ENCODE measurements at places on chromosomes 2 and 18.

DNA sequence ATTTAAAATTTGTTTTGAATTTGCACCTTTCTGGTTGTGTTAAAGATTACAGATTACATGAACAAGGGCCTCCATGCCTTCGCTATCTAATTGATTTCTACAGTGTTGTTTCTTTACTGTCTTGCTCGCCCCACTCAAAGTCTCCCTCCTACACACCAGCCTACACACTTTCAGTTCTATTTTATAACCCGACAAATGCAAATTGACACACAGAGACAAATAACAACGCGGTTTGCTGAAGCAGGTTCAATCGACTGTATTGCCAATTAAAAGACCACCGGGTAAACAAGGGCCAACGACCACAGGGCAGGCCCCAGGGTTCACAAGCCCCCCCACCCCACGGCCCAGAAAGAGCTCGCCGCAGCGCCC, 869 bp downstream of the STARD7 start:
- peak; percentile 10 for DNase-seq

GRCh38 chr2:68645523-68645922, 2.1 kb downstream of the PROKR1 start:
- no peak for DNase-seq

- DNase-seq, result no peak
Observed at GRCh38 chr2:205712508-205712907, 30.2 kb downstream of the NRP2 start.

DNA sequence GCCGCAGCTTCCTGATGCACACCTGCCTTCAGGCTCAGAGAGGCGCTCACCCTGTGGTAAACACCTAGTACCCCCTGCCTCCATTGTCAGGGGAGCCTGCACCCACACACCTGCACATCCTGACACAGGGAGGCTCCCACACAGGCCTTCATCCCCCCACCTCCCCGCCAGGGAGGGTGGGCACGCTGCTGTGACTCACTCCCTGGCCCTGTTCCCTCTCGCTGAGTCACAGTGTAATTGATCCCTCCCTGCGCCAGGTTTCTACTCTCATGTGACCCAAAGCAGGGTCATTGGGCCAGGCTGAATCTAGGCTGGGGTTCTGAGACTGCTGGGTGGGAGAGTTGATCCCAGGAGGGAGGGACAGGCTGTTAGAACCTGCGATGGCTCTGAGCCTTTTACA, 8.5 kb upstream of the CELF4 start:
- no peak for DNase-seq

DNA sequence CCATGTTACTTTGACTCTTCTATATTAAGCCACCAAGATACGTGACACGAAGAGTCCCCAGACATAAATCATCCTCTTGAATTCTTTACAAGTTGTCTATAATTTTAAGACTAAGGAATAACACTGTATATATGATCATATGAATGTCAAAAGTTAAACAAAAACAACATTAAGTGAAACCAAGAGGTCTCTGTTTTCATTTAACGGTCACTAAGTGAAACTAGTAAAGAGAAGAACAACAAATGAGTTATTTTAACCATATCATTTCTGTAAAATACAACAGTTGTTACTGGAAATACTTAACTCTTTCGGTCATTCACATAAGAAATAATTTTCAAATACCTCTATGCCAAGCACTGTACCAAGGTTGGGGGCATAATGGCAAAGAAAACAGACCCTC, 45.7 kb upstream of the STK17B start:
- no peak for DNase-seq

GRCh38 chr2:37287966-37288365, 36.7 kb downstream of the PRKD3 start:
- no peak for DNase-seq

GRCh38 chr2:6052649-6053048, 360.5 kb downstream of the SOX11 start:
- no peak for DNase-seq

GRCh38 chr2:21452678-21453077, 328.9 kb downstream of the TDRD15 start:
- DNase-seq, result no peak

DNA sequence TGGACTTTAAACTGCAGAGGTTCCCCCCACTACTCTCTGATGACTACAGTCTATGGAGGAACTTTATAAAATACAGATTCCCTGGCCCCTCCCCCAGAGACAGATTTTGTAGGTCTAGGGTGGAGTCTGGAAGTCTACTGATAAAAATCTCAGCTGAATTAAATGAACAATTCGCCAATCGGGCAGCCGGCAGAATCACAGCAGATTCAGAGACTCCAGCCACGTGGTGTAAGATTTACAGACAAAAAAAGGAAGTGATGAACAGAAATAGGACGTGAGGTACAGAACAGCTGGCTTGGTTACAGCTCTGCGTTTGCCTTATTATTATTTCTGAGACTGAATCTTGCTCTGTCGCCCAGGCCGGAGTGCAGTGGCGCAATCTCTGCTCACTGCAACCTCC, 21.4 kb upstream of the MTA3 start:
- no peak for DNase-seq

GRCh38 chr2:73091696-73092095, 20.2 kb upstream of the SFXN5 start:
- no peak for DNase-seq

GRCh38 chr2:74079522-74080341, 68.0 kb downstream of the BOLA3 start:
- no peak for DNase-seq

DNA sequence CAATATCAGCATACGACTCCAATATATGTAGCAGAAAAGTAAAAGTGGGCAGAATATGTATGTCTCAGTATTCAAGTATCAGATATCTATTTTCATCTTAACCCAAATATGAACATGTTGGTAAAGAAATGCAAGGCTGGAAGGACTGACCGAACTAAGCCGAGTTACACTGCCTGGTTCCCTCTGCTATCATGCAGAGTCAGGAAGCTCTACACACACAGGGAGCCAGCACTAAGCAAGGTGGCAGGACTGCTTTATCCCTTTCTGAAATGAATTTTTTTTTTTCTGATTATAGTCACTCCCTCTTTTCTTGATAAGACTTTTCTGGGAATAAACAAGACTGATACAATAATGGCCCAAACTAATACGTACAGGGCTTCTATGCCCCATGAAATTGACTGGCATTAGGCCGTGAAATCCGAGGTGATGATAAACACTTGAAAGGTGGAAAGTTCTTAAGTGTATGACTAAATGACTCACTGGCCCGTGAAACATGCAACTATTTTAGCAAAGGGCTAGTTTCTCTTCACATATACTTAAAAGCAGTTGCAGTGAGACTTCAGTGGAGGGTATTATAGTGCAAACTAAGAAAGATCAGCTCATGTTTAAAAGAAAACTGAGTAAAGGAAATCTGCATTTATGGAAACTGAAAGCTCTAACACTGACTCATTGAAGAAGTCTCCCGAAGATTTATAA, 14.9 kb downstream of the DPP4 start:
- peak; percentile 46 for DNase-seq

DNA sequence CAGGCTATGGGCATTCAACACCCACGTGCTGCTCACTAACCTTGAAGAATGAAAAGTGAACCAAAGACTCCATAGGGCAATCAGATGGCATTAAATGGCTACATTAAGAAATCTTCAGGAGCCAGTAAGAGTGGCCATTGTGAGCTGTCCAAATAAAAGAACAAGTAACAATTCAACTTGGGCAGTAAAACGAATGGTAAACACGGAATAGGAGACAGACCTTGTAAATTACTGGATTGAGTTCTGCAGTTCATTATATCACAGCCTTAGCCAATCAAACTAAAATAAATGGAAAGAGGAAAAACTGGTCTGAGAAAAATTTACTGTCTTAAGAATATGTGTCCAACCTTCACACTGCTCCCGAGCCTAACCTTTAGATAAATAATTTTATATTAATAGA, 306.5 kb upstream of the ZNF521 start:
- DNase-seq, result no peak

- DNase-seq, result no peak
Observed at GRCh38 chr2:45786030-45786835, 134.8 kb downstream of the PRKCE start.

DNA sequence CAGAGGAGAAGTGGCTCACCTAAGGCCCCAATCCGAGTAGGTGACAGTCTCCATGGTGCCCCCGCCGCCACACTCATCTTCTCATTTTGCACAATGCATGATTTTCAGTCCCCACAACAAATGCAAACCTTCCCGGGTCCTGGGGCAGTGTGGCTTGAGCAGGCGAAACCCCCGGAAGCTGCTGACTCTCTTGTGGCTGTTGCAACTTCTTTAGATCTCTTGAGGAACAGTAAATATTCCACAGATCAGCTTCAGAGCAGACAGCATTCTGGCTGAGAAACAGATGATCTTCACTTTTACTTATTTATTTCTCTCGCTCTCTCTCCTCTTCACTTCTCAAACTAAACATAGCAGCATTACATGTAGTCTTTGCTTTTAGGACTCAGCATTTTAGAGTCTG, 51.9 kb downstream of the ASAP2 start:
- DNase-seq, result no peak

DNA sequence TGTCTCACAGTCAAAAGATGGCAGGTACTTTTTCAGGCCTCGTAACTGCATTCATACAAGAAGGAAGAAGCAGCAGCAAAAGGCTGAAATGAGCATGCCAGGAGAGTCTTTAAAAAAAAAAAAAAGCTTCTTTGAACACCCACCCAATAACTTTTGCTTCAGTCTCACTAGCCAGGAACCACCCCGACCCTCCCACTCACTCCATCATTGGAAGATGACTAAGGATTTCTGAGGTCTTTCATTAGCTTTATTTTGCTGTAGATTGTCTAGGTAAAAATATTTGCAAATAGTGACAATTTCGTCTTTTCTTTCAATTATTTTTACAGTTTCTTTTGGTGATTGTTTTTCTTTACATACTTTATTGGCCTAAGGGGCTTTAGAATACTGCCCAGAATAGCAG, 37.9 kb downstream of the RBBP8 start:
- no peak for DNase-seq

GRCh38 chr2:10650761-10651160, 39.0 kb downstream of the NOL10 start:
- DNase-seq, result no peak

GRCh38 chr2:689237-689636, 12.0 kb upstream of the TMEM18 start:
- DNase-seq, result no peak

DNA sequence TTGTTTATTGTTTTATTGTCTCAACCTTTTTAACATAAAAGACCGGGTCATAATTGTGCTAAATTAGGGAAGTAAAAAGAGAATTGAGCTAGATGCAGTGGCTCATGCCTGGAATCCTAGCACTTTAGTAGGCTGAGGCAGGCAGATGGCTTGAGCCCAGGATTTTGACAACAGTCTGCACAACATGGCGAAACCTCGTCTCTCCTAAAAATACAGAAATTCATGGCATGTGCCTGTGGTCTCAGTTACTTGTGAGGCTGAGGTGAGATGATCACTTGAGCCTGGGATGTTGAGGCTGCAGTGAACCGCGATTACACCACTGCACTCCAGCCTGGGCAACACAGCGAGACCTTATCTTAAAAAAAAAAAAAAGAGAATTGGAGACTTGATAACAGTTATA, 104.2 kb upstream of the TTC27 start:
- DNase-seq, result no peak

DNA sequence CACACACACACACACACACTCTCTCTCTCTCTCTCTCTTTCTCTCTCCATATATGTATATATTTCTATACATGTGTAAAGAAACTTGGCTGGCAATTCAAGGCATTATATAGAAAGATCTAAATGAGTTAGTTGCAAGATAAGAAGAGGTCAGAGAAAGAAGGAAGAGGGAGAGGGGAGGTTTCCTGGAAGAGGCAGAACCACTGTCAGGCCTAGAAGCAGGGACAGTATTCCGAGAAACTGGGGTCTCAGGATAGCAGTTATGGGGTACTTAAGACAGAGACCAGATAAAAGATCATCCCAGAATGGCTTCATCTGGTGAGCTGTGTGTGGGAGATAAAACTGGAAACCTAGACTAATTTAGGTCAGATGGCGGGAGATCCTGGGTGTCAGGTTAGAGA, 180.8 kb downstream of the CAMKMT start:
- DNase-seq, result no peak

DNA sequence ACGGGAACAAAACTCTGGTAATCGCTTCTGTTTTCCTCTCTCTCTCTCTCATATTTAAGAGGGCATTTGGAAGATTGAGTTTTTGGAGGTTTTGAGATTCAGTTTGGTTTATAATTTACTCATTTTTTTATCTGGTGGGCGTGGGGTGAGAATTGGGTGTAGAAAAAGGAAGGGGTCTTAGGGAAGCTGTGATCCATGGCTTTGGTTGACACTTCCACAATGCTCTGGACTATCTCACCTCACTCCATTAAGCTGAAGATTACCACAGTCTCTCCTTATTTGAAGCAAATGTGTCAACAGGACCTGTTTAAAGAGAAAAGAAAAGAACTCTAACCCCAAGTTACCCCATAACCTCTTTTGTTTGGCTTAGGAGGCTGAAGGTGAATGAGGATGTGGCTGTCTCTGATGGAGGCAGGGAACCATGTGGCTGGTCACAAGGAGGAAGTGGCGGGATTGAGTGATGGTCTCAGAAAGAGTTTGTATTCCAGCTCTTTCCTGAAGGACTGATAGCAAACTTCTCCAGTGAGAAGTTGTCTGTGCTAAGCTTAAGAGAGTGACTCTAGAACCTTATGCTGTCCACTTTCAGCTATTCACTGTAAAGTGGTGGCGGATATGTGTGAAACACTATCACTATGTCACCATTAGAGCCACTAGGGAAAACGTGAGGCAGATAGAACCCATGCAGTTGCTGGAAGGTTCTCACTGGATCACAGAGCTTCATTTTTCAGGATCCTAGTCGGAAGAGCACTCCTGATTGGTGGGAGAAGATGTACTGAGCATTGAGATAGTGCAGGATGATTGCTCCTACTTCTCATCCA, 934 bp downstream of the ZNF804A start:
- DNase-seq, result no peak

DNA sequence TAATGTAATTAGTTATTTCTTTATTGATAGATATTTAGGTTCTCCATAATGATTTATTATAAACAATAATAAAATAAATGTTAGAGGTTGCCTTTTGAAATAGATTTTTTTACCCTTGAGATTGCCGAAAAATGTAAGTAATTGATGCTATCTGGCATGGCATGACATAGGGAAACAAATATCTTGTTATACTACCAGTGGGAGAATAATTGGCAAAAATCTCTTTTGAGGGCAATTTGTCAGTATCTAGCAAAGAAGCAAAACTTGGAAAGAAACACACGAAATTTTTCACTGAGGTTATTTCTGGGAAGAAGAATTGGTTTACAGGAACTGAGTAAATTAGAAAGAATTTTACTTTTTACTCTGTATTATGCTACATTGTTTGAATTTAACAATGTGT, 547.2 kb upstream of the SETBP1 start:
- DNase-seq, result no peak

DNA sequence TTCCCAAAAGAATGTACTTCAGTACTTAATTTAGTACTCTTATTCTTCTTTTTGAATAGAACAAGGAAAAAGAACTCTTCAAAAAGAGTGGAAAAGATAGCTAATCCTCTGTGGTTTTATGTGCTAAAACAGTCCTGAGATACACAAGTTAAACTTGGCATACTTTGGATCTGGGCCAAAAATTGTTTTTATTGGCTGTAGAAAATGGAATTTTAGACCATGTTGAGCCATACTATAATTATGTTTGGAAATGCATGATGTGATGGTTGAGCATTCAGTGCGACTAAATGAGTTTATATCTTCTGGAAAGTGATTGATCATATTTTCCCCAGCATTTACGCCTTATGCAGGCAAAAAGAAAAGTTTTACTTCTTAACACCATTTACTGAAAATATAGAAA, 18.0 kb upstream of the PDE1A start:
- DNase-seq, result no peak
